ENCODE measurements at places on chromosomes 6 and 20.
A peak's percentile ranks its signal among the peaks of the same experiment; 100 is the strongest.

- DNase-seq, result no peak
Measured at GRCh38 chr20:48831718-48832404, 4.1 kb upstream of the PREX1 start.

- peak; percentile 66 for DNase-seq
Measured at GRCh38 chr6:43807228-43808061, 37.4 kb downstream of the VEGFA start.

DNA sequence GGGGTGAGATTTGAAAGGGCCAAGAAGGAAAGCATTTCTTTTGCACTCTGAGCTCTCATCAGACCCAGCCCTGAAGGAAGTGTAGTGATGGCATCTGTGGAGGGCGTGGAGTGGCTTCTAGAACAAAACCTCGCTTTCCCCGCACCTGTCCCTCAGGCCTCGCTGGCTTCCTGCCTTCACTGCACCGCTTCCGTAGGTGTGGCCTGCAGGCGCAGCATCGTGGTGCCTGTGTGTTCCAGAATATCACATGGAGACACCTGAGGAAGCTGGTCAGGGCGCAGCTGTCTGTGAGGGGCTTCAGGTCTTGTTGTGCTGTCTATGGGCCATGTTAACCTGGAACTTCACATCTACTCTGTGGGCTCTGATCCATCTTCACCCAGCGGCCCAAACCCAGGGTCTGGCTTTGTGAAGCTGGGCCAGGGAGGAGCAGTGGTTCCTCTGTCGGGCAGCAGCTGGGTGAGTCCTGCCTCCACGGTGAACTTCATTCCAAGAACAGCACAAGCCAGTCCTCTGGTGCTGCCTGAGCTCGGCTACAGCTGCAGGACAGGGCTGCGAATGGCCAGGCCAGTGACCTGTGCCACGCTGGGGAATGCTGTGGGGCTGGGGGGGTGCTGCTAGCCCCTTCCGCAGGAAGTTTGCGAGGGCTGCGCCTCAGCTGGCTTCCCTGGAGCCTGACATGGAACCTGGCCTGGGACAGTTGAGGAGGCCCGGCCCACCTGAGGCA is 40.9 kb downstream of the DSTN start:
- no peak for DNase-seq

DNA sequence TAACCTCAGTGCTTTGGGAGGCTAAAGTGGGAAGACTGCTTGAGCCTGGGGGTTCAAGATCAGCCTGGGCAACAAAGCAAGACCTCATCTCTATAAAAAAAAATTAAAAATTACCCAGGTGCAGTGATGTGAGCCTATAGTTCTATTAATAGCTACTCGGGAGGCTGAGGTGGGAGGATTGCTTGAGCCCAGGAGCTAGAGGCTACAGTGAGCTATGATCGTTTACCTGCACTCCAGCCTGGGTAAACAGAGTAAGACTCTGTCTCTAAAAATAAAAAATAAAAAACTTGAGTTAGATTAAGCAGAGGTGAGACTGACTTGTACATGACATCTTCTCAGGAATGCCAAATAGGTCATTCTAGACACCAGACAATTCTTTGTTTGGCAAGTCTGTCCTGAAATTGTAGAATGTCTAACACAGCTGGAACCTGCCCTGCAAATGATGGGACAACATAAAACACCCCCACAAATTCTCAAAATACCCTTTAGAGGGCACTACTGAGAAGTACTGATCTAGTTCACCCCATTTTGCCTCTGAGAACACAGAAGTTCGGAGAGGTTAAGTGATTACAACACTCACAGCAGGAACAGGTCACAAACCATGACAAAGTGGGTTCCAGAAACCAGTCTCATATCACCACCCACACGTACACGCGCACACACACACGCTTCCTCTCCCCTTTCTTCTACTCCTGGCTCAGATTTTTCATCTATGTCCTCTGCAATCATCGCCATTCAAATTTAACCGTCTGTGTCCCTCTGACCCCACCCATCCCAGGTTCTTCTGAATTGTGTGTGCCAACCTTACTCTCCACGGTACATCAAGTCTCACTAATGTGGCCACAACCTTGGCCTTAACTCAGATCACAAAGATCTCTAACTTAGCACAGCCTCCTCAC is 38.3 kb downstream of the ARHGAP18 start:
- peak; percentile 61 for DNase-seq

- DNase-seq, result no peak
Measured at GRCh38 chr20:19621072-19621471, 137.0 kb upstream of the RIN2 start.

GRCh38 chr6:65708162-65708561 is 1.1 kb upstream of the EYS start:
- no peak for DNase-seq
